Epithelial cell of esophagus (primary cell): ENCODE measurements at places on chromosomes 3 and 15.

GRCh38 chr15:99436542-99437314, 129.1 kb upstream of the MEF2A start:
- DNase-seq, result no peak

- peak; percentile 22 for DNase-seq
Observed at GRCh38 chr15:66919421-66919820, 146.0 kb upstream of the SMAD3 start.

GRCh38 chr3:132079147-132079546, 44.3 kb upstream of the CPNE4 start:
- no peak for DNase-seq

- peak; percentile 58 for DNase-seq
Observed at GRCh38 chr3:159482241-159482993, 506.2 kb upstream of the IL12A start.

- DNase-seq, result no peak
Observed at GRCh38 chr15:90637693-90638092, 79.5 kb upstream of the BLM start.

GRCh38 chr3:66418475-66418931, 82.3 kb downstream of the LRIG1 start:
- DNase-seq, result peak; percentile 40

DNA sequence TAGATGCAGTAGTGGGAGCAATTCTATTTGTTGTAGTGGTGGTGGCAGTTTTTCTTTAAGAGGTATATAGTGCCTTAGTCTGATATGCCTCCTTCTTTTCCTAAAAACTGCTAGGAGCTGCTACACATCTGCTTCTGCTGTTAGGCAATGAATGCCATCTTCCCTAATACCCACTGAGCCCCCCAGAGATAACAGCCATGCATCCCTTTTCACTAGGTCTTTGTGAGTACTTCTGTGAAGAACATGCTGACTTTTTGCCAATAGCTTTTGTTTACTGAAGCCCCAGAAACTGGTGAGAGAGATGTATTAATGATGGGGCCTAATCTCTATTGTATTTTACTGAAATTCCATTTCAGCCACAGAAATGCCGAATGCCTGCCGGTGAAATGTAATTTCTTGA, 92.6 kb upstream of the CHL1 start:
- DNase-seq, result no peak

DNA sequence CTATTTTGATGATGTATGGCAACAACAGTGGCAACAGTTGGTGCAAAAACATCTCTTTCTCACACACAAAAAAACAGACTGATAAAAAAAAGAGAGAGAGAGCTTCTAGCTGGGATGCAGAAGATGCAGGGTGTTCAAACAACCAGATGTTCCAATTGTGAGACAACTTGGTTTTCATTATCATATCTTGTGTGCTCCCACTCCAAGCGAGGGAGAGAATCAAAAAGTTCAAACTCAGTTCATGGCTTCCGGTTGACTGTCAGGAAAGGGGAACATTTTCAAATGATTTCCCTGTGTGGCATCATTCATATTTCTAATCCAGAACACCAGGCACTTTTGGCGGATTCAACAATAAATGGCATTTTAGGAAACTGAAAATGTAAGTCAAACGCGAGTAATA, 72.1 kb downstream of the RSL24D1 start:
- DNase-seq, result no peak

GRCh38 chr15:64443747-64444621, 16.4 kb upstream of the ZNF609 start:
- peak; percentile 89 for DNase-seq

GRCh38 chr3:42686832-42687650, 1.7 kb downstream of the KLHL40 start:
- DNase-seq, result no peak

- DNase-seq, result no peak
Observed at GRCh38 chr15:84782346-84782745, 34.0 kb downstream of the ZNF592 start.

- no peak for DNase-seq
Observed at GRCh38 chr15:25244731-25245585, 193.9 kb downstream of the UBE3A start.

GRCh38 chr3:48422681-48423080, 7.2 kb downstream of the PLXNB1 start:
- no peak for DNase-seq

- DNase-seq, result peak; percentile 29
Observed at GRCh38 chr3:149153402-149153801, 24.0 kb downstream of the HPS3 start.

- DNase-seq, result no peak
Observed at GRCh38 chr3:184789314-184789998, 22.5 kb upstream of the VPS8 start.

DNA sequence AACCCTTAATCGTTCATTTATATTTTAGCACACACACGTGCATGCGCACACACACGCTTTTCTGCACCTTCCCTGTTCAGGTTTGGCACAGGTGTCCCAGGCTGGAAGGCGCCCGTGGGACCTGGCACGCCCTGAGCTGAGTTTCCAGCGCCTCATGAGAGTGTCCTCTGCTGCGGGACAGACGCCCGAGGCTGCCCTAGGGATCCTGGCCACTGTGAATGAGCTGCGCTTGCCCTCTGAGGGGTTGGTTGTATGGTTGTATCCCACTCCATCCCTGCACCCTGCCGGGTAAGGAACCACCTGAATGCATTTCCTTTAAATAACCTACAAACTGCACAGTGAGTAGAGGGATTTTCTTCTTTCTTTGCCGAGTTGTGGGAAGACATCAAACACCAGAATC, 12.2 kb upstream of the MEX3B start:
- no peak for DNase-seq

DNA sequence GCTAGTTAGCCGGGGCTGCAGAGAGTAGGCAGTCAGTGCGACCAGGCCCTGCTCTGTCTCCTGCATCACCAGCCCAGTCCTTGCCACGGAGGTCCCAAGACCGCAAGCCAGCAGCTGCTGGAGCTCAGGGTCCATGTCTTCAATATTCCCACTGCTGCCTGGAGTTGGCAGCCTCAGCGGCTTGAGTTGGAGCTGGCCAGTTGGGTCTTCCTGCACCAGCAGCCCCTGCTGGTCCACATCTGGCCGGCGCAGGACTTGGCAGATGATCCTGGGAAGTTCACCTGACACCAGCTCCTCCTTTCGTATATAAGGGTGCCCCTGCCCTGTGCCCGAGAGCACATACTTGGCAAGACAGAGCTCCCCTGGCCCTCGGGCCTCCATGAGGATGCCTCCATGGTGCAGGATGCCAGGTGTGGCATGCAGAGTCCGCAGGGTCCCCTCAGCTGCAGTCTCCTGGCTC, 5.7 kb downstream of the XIRP1 start:
- no peak for DNase-seq

GRCh38 chr3:99751649-99752048, 66.0 kb upstream of the CMSS1 start:
- DNase-seq, result peak; percentile 66

GRCh38 chr3:179613807-179614206, 9.2 kb downstream of the NDUFB5 start:
- DNase-seq, result no peak

DNA sequence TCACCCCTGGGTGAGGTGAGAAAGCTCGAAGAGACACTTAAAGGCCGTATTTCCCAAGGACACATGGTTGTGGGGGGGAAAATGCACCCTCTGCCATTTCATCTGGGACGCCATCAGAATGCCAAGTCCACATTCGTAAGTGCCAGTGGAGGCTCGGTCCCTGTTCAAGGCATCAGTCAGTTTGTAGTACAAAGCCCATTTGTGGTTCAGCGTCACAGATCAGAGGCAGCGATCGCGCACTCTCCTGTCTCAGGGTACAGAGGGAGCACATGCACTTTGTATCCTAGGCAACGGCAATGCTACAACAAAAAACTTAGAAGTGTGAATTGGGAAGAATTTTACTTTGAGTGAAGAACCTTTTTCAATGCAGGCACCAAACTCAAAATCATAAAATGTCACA, 27.2 kb downstream of the SEMA6D start:
- no peak for DNase-seq

DNA sequence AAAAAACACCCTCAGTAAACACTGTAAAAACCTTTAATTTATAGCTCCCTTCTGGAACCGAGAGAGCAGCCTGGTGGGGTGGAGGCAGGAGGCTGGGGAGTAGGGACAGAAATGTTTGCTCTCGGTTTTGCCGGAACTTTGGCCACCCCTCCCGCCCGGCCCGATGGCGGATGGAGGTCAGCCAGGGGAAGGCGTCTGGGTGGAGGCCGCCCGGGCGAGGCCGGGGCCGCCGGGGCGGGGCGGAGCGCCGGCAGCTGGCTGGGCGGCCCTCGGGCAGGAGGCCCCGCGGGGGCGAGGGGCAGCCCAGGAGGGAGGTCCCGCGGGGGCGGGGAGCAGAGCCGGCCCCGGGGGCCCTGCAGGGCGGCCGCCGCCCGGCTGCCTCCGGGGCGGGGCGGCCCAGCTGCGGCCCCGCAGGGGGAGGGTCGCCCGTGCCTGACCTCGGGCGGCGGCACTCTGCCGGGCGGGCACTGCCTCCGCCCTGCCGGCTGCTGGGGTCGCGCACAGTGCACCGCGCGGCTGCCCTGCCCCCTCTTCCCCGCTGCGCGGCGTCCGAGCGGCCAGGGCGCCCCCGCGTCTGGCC, 829 bp upstream of the SKIL start:
- peak; percentile 52 for DNase-seq

DNA sequence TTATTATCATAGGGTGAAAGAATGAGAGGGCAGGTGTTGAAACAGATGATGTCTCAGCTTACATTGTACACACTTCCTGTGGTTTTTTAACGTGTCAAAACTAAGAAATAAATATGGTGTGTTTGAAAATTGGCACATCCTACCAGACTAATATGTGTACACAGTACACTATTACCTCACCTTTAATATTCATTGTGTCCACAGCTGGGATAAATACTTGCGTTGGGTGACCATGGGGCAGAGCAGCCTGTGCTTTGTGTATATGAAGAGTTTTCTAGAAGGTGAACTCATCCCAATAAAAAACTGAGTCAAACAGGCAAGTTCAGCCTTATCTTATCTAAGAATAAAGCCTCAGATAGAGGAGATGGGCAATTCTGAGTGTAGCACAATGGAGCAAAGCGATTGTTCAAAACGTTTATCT, 17.3 kb downstream of the SUCNR1 start:
- DNase-seq, result peak; percentile 81

DNA sequence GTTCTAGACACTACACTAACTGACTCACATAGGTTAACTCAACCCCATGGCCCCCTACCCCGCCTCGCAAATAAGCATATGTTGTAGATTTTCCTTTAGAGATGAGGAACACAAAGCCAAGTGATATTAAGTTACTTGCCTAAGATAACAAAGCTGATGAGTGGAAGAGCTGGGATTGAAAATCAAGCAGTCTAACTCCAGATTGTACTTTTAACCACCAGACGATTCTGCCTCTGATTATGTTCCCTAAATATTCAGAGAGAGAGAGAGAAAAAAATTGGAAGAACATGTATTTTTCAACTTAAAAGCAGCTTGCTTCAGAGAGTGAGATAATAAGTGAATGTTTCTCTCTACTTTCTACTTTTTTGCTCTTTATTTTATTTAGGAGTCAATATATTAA, 66.9 kb upstream of the THBS1 start:
- DNase-seq, result no peak

- DNase-seq, result peak; percentile 22
Observed at GRCh38 chr3:12796171-12797123, at the start of gene CAND2. Gene CAND2, plus strand, starts transcription at chr3:12796680. Its CDS starts 41 bp downstream, at chr3:12796721.

- no peak for DNase-seq
Observed at GRCh38 chr15:70387993-70388392, 290.3 kb upstream of the TLE3 start.

DNA sequence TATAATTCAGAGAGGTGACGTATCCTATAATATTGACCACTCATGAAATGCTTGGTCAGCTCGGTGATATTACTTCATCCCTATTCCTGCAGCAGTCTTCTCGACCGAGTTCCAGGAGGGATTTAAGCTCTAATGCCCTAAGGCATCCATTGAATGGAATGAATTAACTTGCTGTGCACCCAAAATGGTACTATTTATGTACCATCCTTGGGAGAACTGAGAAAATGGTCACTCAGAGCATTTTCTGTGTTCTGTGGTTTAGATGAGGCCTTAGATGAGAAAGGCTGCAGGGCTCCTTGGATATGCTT, 638 bp downstream of the BLOC1S6 start:
- DNase-seq, result no peak

DNA sequence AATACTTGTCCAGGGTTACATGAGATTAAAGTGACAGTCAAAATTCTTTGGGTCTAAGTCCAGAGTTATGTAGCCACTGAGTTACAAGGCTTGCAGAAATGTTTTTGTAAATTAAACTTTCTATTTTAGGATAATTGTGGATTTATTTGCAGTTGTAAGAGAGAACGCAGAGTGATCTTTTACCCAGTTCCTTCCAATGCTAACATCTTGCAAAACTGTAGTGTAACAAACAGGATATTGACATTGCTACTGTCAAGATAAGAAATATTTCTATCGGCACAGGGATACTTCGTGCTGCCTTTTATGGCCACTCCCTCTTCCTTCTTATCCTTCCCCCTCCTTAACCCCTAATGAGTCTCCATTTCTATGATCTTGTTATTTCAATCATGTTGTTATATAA, 1022.9 kb downstream of the MCTP2 start:
- DNase-seq, result no peak

DNA sequence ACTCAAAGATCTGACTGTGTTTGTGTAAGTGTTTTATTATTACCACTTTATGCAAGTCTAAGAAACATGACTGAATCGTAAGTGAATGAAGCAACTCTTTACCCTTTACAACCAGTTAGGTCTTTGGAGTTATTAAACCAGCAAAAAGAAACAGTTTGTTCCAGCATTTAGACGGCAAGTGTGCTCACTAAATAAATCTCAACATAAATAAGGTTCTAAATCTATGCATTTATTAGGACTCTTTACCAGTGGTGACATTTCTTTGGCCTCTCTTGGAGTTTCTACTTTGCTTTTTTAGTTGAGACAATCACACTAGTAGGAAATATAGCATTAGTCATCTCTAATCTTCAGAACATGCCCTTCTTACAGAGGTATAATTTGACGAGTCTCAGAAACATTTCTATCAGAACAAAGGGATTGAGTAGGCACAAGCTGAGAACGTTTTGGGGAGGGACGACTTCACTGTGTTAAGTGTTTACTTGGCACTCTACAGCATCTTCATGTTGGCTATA, 739.9 kb upstream of the NR2F2 start:
- DNase-seq, result peak; percentile 28

GRCh38 chr3:178895178-178895789, 176.3 kb downstream of the ZMAT3 start:
- DNase-seq, result no peak

- DNase-seq, result no peak
Observed at GRCh38 chr3:168574455-168575158, 478.9 kb upstream of the GOLIM4 start.

DNA sequence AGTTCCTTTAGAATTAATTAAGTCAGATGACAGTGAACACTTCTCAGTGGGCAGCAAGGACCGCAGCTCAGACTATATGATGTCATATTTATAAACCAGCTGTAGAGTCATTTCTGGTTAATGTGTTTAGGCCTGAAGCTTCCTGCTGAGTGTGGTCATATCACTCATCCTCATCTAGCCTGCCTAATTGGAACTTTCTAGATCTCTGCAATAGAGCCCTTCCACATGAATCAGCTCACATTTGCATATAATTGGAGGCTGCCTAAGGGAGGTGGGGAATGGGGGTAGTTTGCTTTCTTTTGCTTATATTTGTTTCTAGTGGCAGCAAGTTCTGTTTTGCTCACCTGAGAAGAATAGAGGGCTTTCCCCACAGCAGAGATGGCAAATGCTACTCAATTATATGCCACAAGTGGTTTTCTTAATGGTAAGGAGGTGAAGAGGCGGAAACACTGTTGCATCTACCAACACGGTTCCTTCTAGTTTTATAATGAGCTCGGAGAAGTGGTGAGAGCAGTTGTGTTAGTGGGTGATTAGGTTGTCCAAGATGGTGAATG, 148.1 kb downstream of the KLHL25 start:
- DNase-seq, result peak; percentile 17

GRCh38 chr3:179081885-179082284, 10.3 kb upstream of the ZMAT3 start:
- DNase-seq, result no peak
